Activated CD8-positive, alpha-beta memory T cell treated with anti-CD3 and anti-CD28 coated beads, Interleukin-2, amount 10 ng/mL, durations not matched to agents 7 days and 5 days (primary cell): ENCODE measurements at places on chromosomes 3 and 15. TPM values are rescaled to one million over a fixed set of nuclear protein-coding genes. Genes with fewer than 3 reads are reported as not detected.

NTRK3 gene
- total RNA-seq: not detected

GRCh38 chr3:31636694-31637442, 104.1 kb downstream of the STT3B start:
- H3K36me3 ChIP-seq: peaks cover 39% of the 10 kb centered on the region
- H3K4me3 ChIP-seq: no peak overlapping the region
- H3K27me3 ChIP-seq: no peaks in the 10 kb centered on the region
- peak overlapping the region; percentile 69 for H3K27ac ChIP-seq

GRCh38 chr15:57911247-57911646, 154.3 kb downstream of the ALDH1A2 start:
- H3K4me1 ChIP-seq: no peaks in the 10 kb centered on the region
- peaks cover 25% of the 10 kb centered on the region for H3K27me3 ChIP-seq
- no peak overlapping the region for H3K4me3 ChIP-seq

DNA sequence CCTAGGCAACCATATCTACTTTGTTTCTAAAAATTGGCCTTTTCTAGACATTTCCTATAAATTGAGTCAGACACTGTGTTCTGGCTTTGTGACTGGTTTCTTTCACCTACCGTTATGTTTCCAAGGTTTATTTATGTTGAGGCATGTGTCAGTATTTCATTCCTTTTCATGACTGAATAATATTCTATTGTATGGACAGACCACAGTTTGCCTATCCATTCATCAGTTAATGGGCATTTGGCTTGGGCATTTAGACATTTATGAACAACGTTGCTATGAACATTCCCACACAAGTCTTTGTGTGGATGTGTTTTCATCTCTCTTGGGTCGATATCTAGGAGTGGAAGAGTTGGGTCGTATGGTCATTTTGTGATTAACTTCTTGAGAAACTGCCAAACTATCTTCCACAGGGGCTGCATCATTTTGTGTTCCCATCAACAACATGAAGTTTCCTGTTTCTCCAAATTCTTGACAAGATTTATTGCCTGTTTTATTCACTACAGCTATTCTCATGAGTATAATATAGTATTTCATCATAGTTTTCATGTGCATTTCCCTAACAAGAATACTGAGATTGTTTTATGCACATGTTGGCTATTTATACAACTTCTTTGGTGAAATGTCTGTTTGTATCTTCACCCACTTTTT, 3.5 kb upstream of the EFCC1 start:
- H3K27ac ChIP-seq: no peak overlapping the region
- H3K27me3 ChIP-seq: peaks cover 47% of the 10 kb centered on the region
- no peaks in the 10 kb centered on the region for H3K36me3 ChIP-seq
- no peak overlapping the region for H3K4me3 ChIP-seq
- no peak for DNase-seq

MINDY4B gene
- not detected for total RNA-seq

OSTN gene
- not detected for total RNA-seq

- H3K36me3 ChIP-seq: no peaks in the 10 kb centered on the region
- peak; percentile 92 for DNase-seq
- H3K4me1 ChIP-seq: peaks cover 56% of the 10 kb centered on the region
- H3K27ac ChIP-seq: no peak overlapping the region
Measured at GRCh38 chr15:78108300-78109084, 16.1 kb downstream of the SH2D7 start.

DNA sequence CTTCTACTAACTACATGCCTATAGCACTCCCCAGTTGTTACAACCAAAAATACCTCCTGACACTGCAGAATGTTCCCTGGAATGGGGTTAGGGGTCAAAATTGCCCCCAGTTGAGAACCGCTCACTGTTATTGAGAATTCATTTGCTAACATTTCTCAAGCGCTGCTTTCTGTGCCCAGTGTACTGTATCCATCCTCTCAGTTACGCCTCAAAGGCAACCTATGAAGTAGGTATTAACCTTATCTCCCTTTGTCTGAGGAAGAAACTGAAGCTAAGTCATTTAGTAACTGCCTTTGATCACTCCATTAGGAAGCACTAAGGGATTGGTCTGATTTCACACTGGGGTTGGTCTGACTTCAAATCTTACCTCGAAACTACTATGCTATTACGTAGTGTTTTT, 70.1 kb downstream of the CADPS start:
- H3K4me1 ChIP-seq: no peaks in the 10 kb centered on the region
- H3K27ac ChIP-seq: no peak overlapping the region
- H3K36me3 ChIP-seq: no peaks in the 10 kb centered on the region
- no peaks in the 10 kb centered on the region for H3K27me3 ChIP-seq
- no peak for DNase-seq
- H3K4me3 ChIP-seq: no peak overlapping the region

OXTR gene
- total RNA-seq: 1.3 TPM

DNA sequence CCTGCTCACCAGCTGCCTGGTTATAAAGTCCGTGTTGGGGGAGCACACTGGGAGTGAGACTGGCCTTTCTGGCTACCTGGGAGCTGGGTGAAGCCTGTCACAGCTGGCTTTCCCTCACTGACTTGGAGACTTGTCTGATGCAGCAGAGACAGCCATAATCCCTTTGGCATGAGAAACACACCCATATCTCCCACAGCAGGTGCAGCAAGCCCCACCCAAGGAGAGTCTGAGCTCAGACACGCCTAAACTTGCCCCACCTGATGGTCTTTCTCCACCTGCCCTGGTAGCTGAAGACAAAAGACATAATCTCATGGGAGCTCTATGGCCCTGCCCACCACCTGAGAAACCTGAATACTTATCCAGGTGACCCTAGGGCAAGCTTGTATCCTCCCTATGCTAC, 54.8 kb downstream of the NMD3 start:
- H3K27ac ChIP-seq: no peak overlapping the region
- peaks cover 5% of the 10 kb centered on the region for H3K36me3 ChIP-seq
- peaks cover 4% of the 10 kb centered on the region for H3K4me1 ChIP-seq
- H3K4me3 ChIP-seq: no peak overlapping the region
- H3K27me3 ChIP-seq: no peaks in the 10 kb centered on the region
- DNase-seq: no peak

RHO gene
- total RNA-seq: not detected

GRCh38 chr3:61861410-61861809, 300.0 kb downstream of the PTPRG start:
- H3K27me3 ChIP-seq: no peaks in the 10 kb centered on the region

IL17RE gene
- 1.9 TPM for total RNA-seq

KNL1 gene
- total RNA-seq: 75.0 TPM

ANKRD34C gene
- total RNA-seq: not detected

DNA sequence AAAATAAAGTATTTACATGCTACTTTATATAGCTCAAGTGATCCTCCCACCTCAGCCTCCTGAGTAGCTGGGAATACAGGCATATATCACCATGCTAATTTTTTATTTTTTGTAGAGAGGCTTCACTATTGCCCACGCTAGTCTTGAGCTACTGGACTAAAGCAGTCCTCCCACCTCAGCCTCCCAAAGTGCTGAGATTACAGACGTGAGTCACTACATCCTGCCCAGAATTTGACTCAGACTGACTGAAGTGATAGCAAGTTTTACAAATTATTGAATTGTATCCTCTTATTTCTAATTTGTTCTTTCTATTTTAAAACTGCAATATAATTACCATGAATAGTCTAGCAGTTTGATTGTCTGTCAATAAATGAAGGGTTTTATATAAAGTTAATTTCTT, 210.3 kb upstream of the CGNL1 start:
- H3K27ac ChIP-seq: no peak overlapping the region
- DNase-seq: no peak
- peaks cover 8% of the 10 kb centered on the region for H3K36me3 ChIP-seq
- H3K4me1 ChIP-seq: peaks cover 1% of the 10 kb centered on the region
- no peak overlapping the region for H3K4me3 ChIP-seq

BMF gene
- total RNA-seq: 3.6 TPM

RAD51 gene
- 83.3 TPM for total RNA-seq

DNA sequence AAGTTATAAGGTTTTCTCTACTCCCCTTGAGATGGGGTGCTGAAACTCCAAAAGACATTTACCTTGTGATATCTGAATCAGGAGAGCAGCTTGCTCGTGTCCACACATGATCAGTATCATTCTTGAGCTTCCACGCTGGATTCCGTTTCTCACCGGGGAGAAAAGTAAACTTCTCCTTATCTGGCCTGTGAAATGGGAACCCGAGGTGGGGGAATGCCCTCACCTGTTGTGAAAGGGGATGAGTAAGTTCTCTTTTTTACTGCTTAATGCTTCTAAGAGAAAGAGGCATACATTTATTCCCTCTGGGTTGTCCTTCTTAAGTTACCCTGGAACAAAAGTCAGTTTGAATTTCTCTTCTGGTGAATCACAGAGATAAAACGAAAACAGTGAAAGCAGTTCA, 440.5 kb upstream of the ADAMTS9 start:
- H3K27ac ChIP-seq: no peak overlapping the region
- H3K27me3 ChIP-seq: no peaks in the 10 kb centered on the region
- H3K4me3 ChIP-seq: no peak overlapping the region
- H3K4me1 ChIP-seq: no peaks in the 10 kb centered on the region

NECTIN3 gene
- total RNA-seq: 16.9 TPM

C3orf70 gene
- total RNA-seq: 0.07 TPM

KCNMB2 gene
- not detected for total RNA-seq

- no peaks in the 10 kb centered on the region for H3K27me3 ChIP-seq
- H3K4me3 ChIP-seq: no peak overlapping the region
- no peaks in the 10 kb centered on the region for H3K4me1 ChIP-seq
- peaks cover 4% of the 10 kb centered on the region for H3K36me3 ChIP-seq
- no peak overlapping the region for H3K27ac ChIP-seq
- no peak for DNase-seq
Measured at GRCh38 chr3:119365418-119365817, 71.2 kb downstream of the ARHGAP31 start.

GRCh38 chr15:42737529-42738328, 801 bp upstream of the CDAN1 start:
- H3K4me3 ChIP-seq: peak overlapping the region; percentile 75
- no peaks in the 10 kb centered on the region for H3K27me3 ChIP-seq
- peaks cover 5% of the 10 kb centered on the region for H3K36me3 ChIP-seq
- no peak for DNase-seq
- H3K4me1 ChIP-seq: peaks cover 19% of the 10 kb centered on the region

PPARG gene
- 0.18 TPM for total RNA-seq

GRCh38 chr3:151903501-151903991, 30.1 kb downstream of the SUCNR1 start:
- no peak overlapping the region for H3K4me3 ChIP-seq
- no peak for DNase-seq
- H3K27me3 ChIP-seq: peaks cover 8% of the 10 kb centered on the region
- no peak overlapping the region for H3K27ac ChIP-seq
- H3K36me3 ChIP-seq: no peaks in the 10 kb centered on the region
- peaks cover 21% of the 10 kb centered on the region for H3K4me1 ChIP-seq

DNA sequence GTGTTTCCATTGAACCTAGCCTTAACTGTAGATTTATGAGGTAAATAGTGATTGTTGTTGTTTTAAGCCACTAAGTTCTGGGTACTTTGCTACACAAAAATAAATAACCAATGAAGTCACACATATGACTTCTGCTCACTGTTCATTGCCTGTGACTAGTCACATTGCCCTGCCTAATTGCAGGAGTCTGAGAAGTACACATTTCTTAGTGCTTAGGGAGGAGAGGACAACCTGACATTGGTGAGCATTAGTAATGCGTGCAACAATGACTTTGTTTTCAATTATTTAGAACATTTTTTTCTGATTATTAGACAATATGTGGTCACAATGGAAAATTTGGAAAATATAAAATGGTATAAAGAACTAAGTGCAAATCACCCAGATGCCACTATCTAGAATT, 133.2 kb upstream of the DAZL start:
- no peak overlapping the region for H3K4me3 ChIP-seq
- H3K27ac ChIP-seq: no peak overlapping the region
- H3K4me1 ChIP-seq: no peaks in the 10 kb centered on the region
- H3K27me3 ChIP-seq: no peaks in the 10 kb centered on the region
- peaks cover 8% of the 10 kb centered on the region for H3K36me3 ChIP-seq

DNA sequence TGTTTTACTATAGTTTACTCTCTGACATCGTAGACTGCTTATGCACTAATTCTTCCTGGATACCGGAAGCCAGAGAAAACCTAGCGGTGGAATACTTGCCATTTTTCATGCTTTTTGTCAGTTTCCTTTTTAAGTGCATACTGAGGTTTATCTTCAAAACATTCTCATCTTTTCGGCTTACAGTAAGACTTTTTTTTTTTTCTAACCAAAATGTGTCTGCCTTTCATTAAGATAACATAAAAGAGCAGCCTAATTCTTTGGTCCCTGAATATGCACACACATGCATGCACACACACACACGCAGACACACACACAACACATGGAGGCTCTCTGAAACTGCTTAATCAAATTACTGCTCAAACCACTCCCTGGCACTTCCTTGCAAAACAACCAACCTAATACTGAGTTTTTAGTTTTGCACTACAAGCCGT, 1.3 kb downstream of the ZNF445 start:
- H3K4me1 ChIP-seq: peaks cover 26% of the 10 kb centered on the region
- H3K27ac ChIP-seq: peak overlapping the region; percentile 83
- peaks cover 11% of the 10 kb centered on the region for H3K36me3 ChIP-seq
- no peak for DNase-seq
- no peaks in the 10 kb centered on the region for H3K27me3 ChIP-seq
- H3K4me3 ChIP-seq: peak overlapping the region; percentile 78

DNA sequence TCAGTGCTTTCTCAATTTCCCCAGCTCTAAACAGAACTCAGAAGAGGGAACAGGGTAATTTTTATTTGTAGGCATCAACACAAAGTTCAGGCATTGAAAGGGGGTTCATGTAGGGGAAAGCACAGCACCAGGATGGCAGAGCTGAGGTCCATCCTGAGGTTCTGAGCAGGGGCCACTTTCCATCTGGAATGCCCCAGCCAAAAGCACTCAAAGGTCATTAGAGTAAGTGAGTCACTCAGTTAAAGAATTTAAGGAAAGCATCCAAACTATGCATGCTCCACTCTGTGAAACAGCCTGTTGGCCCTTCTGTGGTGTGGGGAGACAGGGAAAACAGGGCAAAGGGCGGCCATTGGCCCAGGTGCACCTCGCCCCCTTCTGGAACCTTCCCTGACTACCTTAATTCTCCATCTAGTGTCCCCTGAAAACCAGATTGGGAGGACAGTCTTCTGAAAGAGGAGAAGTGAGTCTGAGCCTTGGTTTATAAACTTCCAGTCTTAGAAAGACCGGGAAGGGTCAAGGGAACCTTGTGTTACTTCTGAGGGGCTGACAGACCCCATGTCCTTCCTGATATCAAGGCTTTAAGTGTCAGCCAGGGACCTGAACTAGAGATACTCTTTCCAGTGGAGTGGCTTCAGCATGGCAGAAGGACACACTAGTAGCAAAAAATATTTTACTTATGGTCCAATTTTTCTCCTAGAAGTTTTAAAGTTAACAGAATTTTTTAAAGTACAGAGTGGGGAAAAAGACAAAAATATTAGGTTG, 133.3 kb downstream of the MYLK start:
- no peak overlapping the region for H3K27ac ChIP-seq
- no peaks in the 10 kb centered on the region for H3K36me3 ChIP-seq
- DNase-seq: no peak
- no peak overlapping the region for H3K4me3 ChIP-seq
- H3K27me3 ChIP-seq: peaks cover 25% of the 10 kb centered on the region

ARHGAP31 gene
- total RNA-seq: 8.3 TPM
